ENCODE measurements at places on chromosomes 3 and 15.

DNA sequence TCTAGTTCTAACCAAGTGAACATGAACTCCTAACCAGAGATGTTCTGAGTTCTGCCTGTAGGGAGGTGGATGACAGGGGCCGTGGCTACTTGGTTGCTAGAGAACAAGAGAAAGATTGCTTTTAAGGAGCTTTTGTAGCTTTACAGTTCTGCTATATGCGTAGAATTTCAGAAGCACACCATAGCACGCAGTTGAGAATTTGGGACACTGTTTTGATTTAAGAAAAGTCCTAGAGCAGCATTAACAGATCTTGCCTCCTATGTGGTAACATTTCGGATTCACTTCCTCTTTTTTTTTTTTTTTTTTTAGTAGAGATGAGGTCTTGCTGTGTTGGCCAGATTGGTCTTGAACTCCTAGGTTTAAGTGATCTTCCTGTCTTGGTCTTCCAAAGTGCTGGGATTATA, 181.7 kb downstream of the TCF12 start:
- DNase-seq = no peak

DNA sequence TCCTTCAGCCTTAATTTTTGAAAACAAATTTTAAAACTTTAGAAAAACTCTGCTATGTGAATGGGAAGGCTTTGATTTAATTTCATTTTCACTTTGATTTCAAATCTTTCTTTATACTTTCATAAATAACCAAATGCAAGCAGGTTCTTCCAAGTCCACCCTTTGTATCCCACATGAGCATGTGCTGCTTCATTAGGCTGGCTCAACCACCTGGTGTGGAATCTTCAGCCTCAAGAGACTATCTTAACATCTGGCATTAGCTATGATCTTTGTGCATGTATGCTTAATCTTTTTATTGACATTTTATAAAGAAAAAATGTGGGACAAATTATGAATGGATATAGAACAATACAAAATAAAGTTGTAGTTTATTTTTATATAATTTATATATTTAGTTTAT, 81.8 kb upstream of the MLF1 start:
- no peak for DNase-seq

DNA sequence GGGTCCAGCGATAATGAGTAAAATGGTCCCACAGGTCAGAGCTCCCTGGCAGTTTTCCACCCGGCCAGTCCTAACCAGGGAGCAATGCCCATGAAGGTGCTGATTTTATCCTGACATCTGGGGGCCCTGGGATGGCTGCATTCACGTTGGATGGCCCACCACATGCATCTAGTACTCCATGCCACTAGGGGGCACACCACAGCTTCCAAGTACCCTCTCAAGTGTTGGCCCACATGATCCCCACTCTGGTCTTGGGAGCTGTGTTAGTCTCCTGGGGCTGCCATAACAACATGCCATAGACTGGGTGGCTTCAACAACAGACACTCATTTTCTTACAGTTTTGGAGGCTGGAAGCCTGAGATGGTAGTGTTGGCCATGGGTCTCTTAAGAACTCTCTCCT, 225.5 kb downstream of the SLCO3A1 start:
- no peak for DNase-seq

DNA sequence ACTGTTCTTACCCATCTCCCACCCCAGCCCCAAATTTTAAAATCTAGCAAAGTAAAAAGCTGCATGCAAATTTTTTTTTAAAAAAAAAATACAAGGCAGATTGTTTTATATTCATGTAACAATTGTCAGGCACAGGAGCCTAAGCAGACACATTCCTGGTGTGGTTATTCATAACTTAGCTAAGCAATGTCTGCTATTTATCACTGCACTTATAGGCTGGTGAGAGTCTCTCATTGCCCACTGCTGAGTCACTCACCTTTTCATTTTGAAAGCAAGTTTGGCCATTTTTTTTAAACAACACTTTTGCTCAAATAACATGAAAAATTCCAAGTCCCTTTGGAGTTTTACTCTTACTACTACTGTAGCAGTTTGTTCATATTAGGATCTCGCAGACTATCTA, 413.9 kb downstream of the RBMS3 start:
- no peak for DNase-seq

DNA sequence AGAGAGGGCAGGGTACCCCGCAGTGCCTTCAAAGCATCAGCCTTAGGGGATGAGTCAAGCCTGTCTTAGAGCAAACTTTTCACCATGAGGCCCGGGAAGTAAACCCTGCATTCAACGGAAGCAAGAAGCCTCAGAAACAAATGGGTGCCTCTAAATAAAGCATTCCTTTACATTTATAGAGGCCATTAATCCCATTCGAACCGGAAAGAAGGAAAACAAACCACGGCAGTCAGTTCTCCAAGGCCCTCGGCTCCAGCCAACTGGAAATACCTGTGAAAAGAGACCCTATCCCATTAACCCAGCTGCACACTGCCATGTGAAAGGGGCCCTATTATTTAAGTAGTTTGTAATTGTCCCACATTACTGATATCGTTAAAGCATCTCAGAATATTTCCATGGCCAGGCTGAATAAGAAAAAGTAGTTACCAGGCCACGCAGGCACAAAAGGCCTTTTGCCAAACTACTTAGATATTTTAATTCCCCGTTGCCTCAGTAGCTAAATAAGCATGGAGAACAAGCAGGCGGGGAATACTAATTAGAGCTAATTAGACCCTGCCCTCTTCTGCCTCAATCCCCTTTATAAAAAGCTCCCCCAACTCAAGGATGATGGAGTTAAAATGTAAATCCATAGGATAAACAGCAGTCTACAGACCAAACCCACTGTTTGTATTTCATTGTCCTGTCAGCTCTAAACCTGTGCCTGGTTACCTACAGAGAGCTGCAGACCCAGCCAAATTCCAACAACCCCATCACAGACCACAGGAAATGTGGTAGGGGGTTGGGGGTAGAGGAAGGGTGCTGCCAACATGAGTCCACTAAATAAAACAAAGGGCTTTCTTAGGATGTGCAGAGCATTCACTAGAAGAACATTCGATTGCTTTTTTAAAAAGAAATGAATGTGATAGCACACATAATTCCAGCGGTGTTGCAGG, 4.1 kb downstream of the ITGB5 start:
- no peak for DNase-seq

- no peak for DNase-seq
Observed at GRCh38 chr3:102827386-102827785, 392.6 kb downstream of the ZPLD1 start.

Measured in tibial artery (tissue), 4 donors.